ENCODE measurements at places on chromosomes 3 and 15.

GRCh38 chr15:62920682-62921502 lies 121.7 kb upstream of the TPM1 start:
- DNase-seq, result no peak

DNA sequence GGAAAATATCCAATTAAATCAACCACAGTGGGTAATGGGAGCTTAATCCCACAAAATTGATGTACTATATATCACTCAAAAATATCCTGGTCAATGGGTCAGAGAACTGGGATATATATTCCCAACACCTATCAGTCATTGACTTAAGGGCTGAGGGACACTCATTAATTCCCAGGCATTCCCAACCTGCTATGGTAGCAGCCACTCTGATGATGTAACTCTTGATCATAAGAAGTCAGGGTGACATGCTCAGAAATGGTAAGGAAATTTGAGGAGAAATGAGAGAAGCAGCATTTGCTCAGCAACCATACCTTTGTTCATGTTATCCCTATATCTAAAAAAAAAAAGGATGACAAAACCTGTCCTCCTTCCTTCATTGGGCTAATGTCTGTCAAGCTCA lies 3.1 kb upstream of the PLOD2 start:
- no peak for DNase-seq

GRCh38 chr3:98945101-98945524 lies 43.6 kb upstream of the DCBLD2 start:
- DNase-seq, result no peak

- DNase-seq, result no peak
Measured at GRCh38 chr3:36919439-36920160, 25.3 kb downstream of the TRANK1 start.

DNA sequence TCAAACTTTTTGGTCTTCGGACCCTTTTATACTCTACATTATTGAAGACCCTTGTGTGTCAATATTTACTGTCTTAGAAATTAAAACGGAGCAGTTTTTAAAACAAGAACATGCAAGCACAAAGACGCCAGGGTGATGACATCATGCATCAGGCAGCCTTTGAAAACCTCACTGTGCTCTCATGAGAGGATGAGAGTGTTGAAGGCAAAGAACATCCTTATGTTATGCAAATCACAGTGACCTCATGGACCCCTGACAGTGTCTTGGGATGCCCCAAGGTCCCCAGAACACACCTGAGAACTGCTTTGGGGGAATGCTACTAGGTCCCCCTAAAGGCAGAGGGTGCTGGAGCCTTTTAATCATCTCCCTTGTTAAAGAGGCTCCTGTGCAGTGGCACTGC lies 51.6 kb downstream of the CHDH start:
- no peak for DNase-seq

DNA sequence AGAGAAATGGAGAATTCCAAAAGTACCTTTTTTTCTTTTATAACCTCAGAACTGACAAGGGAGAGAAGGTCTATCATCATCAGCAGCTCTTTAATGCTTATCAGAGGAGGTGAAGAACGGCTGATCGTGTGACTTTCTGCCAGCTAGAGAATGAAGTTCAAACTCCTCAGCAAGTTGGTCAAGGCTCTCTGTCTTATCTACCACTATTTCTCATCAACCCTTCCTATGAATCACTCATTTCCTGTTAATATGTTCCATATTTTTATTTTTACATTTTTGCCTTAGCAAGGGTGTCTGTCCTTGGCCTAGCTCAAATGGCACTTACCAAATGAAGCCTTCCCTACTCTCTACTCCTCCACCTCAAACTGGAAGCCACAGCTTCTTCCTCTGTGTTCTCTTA lies 73.1 kb upstream of the TSPAN3 start:
- DNase-seq, result no peak

DNA sequence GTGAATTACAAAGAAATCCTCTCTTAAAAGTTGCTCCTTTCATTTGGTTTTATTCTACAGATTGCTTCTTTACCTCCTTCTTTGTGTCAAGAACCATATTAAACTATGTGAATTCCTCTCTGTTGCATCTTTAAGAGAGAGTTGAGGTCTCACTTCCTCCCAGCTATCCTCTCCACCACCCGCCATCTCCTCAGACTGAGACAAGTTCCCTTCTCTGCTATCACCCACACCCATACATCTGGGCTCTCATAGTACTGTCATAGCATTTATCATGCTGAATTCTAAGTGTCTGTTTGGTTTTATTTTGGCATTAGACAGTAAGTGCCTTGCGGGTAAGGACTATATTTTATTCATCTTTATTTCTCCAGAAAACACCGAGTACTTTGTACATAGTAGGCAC lies 54.2 kb downstream of the B3GALNT1 start:
- no peak for DNase-seq
